ENCODE measurements at places on chromosomes 4 and X.

DNA sequence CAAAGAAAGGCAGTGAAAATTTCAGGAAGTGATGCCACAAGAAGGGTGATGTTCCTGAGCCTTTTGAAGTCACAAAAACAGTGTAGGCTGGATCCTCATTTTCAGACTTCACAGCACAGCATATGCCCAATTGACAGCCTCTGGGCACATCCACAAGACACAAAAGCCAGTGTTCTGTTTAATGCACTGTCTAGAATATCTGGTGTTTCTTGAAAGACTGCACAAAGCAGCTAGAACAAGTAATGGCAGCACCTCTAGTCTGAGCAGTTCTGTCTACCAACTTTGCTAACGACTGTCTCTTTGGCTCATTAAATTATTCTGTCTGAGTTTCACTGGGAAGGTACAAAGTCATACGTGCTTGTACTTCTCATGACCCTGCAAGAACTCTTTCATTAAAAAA, 417.1 kb upstream of the GALNT7 start:
- DNase-seq = no peak

- DNase-seq = no peak
Observed at GRCh38 chrX:69237236-69237635, 72.0 kb upstream of the PJA1 start.

GRCh38 chr4:169136796-169137557, 126.9 kb upstream of the CBR4 start:
- no peak for DNase-seq

GRCh38 chr4:28792917-28793597, 1927.1 kb upstream of the PCDH7 start:
- DNase-seq = no peak

GRCh38 chr4:95161781-95162469, 386.8 kb downstream of the UNC5C start:
- DNase-seq = no peak

GRCh38 chrX:39427492-39427891, 626.2 kb downstream of the MID1IP1 start:
- no peak for DNase-seq

- no peak for DNase-seq
Observed at GRCh38 chr4:11216520-11216919, 212.2 kb downstream of the HS3ST1 start.

DNA sequence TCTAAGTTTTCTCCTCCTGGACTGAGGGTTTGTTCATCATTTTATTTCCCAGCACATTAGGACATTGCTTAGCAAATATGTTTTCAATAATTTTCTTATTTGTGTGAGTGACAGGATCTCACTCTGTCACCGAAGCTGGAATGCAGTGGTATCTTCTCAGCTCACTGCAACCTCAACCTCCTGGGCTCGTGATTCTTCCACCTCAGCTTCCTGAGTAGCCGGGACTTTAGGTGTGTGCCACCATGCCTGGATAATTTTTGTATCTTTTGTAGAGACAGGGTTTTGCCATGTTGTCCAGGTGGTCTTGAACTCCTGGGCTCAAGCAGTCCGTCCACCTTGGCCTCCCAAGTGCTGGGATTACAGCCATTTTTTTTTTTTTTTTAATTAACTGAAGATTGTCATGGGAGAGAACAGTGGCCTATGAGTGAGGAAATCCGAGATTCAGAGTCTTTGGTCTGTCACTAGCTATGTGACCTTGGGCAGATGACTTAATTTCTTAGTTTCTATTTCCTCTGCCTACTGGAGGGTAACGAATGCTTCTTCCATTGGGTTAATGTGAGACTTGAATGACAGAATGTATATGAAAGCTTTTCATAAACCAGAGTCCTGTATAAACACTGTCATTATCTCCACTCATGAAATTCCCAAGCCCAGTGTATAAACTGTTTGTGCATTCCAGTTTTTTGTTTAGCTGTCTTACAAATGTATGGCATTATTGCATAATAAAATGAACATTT, 23.9 kb downstream of the MOB1B start:
- no peak for DNase-seq

GRCh38 chrX:23062359-23062758, 62.6 kb downstream of the DDX53 start:
- DNase-seq = no peak

DNA sequence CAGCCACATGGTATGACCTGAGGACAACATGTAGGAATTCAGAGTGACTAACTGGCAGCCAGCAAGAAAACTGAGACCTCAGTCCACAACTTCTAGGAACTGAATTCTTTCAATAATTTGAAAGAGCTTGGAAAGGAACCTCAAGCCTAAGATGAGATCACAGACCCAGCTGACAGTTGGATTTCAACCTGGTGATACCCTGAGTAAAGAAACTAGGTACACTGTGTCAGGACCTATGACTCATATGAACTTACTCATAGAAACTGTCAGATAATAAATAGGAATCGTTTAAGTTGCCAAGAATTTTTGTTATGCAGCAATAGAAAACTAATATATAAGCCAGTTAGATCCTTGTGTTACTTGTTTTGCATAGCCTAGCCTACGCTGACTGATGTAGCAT, 102.4 kb upstream of the DCAF12L1 start:
- DNase-seq = no peak

GRCh38 chr4:168569066-168569930, 72.4 kb downstream of the PALLD start:
- DNase-seq = peak; percentile 68

DNA sequence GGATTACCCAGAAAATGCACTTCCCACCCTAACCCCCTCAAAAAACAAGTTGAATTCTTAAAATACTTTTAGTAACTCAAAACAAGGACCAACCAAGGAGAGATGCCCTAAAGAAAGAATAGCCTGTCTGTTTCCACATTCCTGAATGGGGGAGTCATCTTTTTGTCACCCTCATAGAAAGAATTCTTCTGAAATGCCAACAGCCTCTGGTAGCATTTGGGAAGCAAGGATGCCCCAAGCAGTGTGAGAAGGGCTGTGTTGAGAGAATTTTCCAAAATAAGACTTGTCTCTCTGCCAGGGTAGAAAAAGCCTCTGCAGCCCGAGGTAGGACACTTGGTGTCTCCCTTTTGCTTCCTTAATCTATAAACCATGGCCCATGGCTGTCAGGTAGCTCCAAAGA, 173.1 kb upstream of the VCX3A start:
- no peak for DNase-seq

DNA sequence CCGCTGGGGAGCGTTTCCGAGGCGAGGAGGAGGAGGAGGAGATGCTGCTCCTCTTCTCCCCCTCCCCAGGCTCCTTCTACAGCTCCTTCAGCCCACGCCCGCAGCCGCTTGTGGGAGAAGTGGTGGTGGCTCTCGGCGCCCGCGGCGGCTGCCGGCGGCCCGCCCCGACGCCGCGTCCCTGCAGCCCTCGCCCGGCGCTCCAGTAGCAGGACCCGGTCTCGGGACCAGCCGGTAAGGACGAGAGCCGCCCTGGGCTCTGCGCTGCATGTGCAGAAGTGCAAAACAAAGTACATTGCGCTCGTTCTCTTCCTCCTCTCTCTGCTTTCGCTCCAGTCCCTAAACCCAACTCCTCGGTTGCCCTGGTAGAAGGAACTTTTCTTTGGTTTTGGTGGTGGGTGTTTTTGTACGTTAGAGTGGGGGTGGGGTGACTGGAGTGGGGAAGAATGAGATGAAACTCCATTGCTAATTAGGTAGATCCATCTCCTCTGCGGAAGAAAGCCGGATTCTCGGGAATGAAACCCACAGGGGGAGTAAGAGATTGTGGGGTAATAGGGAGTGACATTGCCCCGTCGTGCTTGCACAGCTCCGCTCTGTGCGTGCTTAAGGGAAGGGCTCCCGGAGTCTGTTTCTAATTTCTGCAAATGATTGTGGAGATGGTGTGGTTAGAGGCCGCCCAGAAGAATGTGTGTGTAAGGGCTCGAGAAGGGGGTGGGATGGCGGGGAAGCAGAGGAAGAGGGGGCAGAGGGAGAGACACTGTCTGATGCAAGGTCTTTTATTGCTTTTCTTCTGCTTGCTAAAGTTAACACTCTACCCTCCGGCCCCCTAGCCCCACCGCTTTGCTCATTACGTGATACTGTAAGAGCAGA, 677 bp downstream of the PTPN13 start:
- peak; percentile 57 for DNase-seq

GRCh38 chr4:27027428-27027827, 166.8 kb downstream of the STIM2 start:
- DNase-seq = no peak

DNA sequence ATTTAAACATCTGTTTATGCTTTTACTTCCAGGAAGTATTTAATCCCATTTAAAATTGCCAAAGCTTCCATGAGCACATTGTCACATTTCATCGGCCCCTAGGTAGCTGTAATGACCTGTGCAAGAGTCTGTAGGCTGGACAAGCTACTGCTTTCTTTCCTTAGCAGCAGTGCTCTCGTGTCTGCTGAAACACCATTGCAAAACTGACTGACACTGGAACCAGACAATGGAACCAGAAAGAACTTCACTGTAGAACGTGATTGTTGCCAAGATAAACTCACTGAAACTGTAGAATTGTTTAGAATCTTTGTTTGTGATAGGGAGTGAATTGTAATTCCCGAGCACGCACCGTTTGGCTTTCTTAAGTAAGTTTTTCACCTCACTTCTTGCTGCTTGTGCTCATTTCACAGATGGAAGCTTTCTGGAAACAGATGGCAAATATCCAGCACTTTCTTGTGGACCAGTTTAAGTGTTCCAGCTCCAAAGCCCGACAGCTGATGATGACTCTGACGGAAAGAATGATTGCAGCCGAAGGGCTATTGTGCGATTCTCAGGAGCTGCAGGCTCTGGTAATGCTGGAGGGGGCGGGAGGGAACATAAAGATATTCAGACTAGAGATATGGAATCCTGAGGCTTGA, 36.9 kb downstream of the EVC start:
- DNase-seq = peak; percentile 51

DNA sequence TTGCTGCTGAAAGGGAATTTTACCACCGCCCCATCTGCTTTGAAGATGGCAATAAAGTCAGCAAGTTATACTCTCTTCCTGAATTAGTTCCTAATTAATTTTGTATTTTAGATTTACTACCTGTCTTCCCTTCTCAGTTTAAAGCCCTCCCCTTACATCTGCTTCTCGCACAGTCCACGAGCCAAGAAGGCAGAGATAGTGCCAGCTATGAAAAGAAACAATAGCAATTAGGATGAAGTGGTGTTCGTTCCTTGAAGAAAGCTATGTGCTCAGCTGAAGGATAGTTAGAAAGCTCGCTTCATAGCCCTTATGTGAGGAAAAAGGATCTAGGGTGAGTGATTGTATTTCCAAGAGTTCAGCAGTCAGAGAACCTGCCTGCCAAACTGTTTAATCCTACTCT, 1678.8 kb upstream of the TENM3 start:
- DNase-seq = no peak

DNA sequence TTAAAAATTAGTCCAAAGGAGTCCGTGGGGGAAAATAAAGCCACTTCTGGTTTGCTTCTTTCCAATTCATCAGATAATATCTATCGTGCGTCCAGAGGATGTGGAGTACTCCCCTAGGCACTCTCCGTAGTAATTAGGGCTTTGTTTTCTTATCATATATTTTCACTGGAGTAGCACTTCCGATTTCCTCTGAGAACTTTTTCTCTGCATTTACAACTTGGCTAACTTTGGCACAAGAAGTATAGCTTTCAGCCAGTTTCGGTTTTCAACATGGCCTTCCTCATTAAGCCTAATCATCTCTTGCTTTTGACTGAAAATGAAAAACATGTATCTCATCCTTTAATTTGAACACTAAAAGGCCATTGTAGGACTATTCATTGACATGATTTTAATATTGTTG, 80.5 kb downstream of the CASP3 start:
- no peak for DNase-seq
